EH (cell line): ENCODE measurements at places on chromosomes 5 and 9.
A peak's percentile ranks its signal among the peaks of the same experiment; 100 is the strongest.

GRCh38 chr5:10251405-10251804, 1.3 kb downstream of the CCT5 start:
- DNase-seq, result no peak

- peak; percentile 32 for DNase-seq
Observed at GRCh38 chr5:6803981-6804550, 90.8 kb downstream of the TENT4A start.

DNA sequence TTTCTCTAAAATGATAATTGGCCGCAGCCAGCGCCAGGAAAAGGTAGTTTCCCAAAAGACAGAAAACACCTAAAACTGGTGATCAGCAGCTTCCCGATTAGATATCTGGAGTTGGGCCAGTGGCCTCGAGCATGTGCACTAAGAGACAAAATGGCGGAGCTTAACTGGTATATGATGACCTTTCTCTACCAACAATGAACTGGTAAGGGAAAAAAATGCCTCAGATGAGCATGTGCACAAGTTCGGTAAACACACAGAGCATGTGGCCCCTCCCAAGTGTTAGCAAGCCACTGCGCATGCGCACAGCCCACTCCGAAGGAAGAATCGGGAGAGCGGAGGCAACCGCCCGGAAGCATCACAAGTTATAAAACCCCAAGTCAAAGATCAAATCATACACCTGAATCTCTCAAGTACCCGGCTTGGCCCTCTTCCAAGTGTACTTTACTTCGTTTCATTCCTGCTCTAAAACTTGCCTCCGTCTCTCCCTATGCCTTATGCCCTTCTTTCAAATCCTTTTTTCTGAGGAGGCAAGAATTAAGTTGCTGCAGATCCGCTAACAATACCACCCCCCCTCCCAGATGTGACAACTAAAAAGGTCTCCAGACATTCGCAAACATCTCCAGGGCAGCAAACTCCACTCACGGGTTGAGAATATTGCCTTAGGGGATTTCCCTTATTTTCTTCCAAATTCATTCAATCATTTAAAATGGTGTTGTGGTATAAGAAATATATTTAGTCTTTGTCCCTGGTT, 15.0 kb upstream of the PTBP3 start:
- DNase-seq, result peak; percentile 62

DNA sequence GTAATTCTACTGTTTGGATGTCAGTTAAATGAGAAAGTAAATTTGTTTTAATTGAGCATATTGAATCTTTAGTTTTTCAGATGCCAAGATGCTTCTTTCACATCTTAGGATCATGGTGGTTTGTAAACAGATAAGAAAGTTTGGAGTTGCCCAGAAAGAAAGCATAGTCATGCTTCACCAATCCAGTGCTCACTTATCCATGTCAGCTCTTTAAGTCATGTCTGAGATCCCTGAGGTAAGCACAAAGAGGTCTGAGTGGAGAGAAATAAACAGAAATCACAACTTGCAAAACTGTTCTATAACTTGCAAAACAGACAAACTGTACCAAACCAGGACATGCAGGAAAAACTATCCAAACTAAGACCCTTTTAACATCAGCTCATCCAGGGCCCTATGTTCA, 87.7 kb downstream of the OSTF1 start:
- DNase-seq, result no peak
